ENCODE measurements at places on chromosomes 1 and 21.

DNA sequence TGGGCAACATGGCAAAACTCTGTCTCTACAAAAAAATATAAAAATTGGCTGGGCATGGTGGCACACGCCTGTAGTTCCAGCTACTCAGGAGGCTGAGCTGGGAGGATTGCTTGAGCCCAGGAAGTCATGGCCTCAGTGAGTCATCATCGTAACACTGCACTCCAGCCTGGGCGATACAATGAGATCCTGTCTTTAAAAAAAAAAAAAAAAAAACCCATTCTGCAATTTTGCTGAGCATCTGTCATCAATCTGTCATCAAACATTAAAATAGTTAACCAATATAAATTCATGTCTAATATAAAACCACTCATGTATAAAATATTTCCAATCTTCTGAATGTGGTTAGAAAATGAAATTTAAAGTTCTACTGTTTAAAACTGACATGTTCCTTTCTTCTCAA is 56.9 kb downstream of the LPAR3 start:
- DNase-seq, result no peak

- no peak for DNase-seq
These were observed 471.8 kb upstream of the RUNX1 start for GRCh38 chr21:35520856-35521255.

- no peak for DNase-seq
These were observed 58.2 kb downstream of the GADD45A start for GRCh38 chr1:67743072-67743725.

DNA sequence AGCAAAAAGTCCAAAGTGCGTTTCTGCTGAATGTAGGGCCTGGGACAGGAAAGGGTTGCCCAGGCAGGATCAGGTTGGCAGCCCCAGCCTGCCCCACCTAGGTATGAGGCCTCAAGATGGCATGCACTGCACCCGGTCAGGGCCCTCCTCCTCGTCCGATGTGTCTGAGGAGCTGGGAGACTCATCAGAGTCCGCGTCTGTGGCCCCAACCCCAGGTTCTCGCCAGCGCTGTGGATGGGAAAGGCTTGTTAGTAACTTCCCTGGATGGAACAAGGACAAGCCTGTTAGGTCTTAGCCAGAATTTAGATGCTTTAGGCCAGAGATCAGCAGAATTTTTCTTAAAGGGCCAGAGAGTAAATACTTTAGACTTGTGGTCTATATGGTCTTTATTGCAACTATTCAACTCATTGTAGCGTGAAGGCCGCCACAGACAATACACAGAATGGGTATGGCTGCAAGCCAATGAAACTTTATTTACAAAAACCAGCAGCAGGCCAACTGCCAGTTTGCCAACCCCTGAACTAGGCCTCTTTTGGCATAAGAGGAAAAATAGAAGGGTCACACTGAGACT is 12.4 kb downstream of the PEA15 start:
- no peak for DNase-seq

- no peak for DNase-seq
These were observed 162.9 kb upstream of the GJB5 start for GRCh38 chr1:34591751-34592629.

DNA sequence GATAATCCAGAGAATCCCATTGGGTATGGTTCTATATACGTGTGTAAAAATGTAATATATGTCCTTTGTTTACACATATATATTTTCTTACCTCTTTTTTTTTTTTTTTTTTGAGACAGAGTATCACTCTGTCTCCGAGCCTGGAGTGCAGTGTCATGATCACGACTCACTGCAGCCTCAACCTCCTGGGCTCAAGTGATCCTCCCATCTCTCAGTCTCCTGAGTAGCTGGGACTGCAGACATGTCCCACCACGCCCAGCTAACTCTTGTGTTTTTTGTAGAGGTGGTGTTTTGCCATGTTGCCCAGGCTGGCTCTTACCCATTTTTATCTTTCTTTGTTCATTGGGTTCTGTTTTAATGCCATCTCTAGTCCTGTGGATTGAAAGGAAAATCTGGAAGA is 59.5 kb downstream of the ZBTB17 start:
- DNase-seq, result no peak

GRCh38 chr1:56457756-56458375 is 121.5 kb downstream of the PLPP3 start:
- no peak for DNase-seq

GRCh38 chr1:22600071-22600816 is 36.2 kb upstream of the C1QA start:
- no peak for DNase-seq

GRCh38 chr1:56773341-56774066 is 45.7 kb downstream of the FYB2 start:
- no peak for DNase-seq

DNA sequence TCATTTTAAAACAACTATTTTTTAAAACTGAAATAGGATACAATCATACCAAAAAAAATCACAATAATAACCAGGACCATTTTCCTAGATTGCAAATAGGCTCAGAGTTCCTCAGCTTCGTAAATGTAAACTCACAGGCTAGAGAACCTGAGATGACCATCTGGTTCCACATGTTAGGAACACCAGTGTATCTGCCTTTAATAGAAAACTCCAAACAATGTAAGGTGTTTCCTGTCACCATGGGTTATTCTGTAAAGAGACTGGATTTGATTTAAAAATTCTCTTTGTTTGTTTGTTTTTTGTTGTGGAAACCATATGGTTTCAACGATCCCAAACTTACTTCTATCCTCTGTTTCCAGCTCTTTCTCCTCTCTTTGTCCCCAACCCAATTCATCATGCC is 197.5 kb downstream of the ZZZ3 start:
- DNase-seq, result no peak

DNA sequence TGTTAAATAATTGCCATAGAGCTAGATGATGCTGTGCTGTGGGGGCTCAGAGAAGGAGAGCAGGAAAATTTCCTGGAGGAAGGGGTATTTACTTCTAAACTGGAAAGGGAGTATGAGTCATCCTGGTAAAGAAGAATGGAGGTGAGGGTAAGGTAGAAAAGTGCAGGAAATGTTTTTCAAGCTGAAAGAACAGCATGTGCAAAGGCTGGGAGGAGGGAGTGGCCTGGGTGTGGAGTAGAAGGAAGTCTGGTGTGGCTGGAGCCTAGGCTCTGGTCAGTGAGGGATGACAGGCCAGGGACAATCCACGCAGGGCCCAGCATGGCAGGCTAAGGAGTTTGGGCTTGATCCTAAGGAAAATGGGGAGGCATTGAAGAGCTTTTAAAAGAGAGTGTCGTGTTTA is 45.9 kb downstream of the MATN1 start:
- no peak for DNase-seq

- no peak for DNase-seq
These were observed 9.3 kb upstream of the CAPN2 start for GRCh38 chr1:223702735-223703667.

- DNase-seq, result no peak
These were observed 33.5 kb downstream of the UBE2G2 start for GRCh38 chr21:44767834-44768831.

GRCh38 chr1:38555130-38555529 is 304.4 kb downstream of the RRAGC start:
- no peak for DNase-seq

GRCh38 chr1:91584878-91585277 is 84.2 kb downstream of the CDC7 start:
- no peak for DNase-seq

DNA sequence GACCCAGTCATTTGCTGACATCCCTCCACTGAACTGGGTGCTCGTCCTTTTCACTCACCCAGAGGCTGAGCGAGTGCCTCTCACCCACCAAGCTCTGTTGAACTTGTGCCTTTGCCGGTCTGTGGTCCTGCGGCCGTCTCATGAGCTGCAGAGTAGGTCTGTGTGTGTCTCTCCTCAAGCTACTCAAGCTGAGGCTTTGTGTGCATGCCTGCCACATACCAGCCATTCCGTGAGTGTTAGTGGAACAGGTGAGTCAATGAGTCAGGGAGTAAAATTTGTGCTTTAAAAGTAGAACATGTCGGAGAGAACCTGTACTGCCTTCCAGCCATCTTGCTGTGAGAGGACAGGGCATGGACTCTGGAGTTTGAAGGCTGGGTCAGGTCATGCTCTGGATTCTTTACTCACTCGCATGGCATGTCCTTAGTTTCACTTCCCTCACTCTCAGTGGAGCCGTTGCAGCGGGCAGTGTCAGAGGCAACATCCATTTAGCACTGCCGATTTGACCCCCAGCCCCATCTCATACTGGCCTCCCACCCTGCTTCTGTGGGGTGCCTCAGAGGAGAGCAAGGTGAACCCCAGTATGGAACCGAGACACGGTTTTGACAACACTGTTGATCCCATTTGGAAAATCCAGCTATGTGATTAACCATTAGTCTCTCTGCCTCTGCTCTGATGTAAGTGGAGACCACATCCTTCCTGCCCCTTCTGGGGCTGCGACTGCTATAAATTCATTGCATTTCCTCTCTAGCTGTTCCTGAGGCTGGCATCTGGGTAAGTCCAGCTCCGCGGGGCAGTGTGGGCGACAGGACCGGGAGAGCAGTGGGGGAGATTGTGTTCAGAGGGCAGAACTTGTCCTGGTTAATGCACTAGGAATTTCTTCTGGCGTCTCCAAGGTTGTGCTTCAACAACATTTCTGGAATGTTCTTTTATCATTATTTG is at the start of gene NLRP3:
Gene NLRP3 (plus strand): TSS at position 751 of the 939 bp plus-strand sequence. CDS start 2,628 bp downstream, outside the sequence.
- peak; percentile 10 for DNase-seq

GRCh38 chr1:230056098-230056497 is 10.9 kb upstream of the GALNT2 start:
- DNase-seq, result no peak

Data from stimulated activated CD8-positive, alpha-beta memory T cell treated with anti-CD3 and anti-CD28 coated beads, Interleukin-4, amount 100 ng/mL, for 4 hours (primary cell).